Renal cortical epithelial cell (primary cell): ENCODE measurements at places on chromosomes 3 and 15.
A peak's percentile ranks its signal among the peaks of the same experiment; 100 is the strongest.

DNA sequence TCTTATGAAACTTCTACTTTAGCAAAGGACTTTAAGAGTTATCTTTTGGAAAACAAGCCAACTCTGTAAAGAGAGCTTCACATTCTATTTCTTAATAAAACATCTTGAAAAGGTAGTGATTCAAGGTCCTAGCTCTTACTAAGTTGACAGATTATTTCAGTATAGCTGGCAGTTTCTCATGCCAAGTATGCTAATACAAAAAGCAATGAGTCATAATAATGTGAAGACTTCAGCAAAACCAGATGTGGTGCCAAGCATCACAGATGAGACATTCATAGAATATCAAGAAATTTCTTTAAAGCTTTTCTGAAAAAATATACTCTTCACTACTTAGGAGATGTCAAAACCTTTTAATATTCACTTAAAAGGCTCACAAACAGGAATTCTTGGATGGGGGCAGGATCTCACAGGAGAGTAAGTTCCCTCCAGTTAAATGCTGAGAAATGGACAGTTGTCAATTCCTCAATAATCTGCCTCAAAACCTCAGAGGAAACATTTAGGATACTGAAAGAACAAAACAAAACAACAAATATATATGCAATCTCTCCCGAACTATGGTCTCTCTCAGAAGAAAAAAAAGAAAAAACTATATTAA is 45.6 kb downstream of the DCBLD2 start:
- peak; percentile 88 for DNase-seq

GRCh38 chr15:36658898-36659639 is 79.6 kb downstream of the CDIN1 start:
- no peak for DNase-seq

DNA sequence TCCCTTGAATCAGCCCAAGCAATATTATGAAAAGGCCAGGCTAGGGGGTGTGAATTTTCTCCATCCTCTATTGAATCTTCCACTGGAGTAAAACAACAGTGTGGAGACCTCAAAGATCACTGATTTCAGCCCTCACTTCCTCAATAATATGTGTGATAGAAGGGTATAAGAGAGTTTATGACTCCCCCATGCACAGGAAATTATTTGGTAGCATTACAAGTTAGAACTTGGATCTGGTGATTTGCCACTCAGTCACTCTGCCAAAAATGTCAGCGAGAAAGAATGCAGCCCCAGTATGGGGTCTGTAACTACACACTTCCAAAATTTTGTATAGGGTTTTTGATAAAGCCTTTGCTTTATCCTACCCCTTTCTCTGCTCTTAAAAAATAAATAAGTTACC is 81.0 kb upstream of the KCNMB2 start:
- DNase-seq = no peak

DNA sequence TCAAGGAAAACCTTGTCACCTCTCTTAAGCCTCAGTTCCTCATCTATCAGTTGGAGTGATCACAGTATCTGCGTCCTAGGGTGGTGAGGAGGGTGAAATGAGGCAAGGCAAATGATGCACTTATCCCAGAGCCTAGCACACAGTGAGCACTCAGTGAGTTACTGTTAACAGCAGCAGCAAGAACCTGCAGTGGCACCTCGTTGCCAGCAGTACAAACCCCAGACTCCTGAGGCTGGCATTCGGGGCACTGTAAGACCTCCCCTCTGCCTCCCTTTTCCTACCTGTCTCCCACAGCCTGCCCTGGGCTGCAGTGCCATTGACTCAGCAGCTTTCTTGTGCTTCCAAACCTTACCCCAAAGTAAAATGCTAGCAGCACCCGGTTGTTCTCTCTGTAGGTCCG is 82.9 kb upstream of the EIF1B start:
- no peak for DNase-seq

GRCh38 chr3:127014536-127015281 is 31.8 kb downstream of the PLXNA1 start:
- no peak for DNase-seq

GRCh38 chr3:151016478-151016795 is 43.9 kb upstream of the CLRN1 start:
- peak; percentile 7 for DNase-seq

- no peak for DNase-seq
These were observed 144.0 kb upstream of the NANOGP8 start for GRCh38 chr15:35229085-35229484.

DNA sequence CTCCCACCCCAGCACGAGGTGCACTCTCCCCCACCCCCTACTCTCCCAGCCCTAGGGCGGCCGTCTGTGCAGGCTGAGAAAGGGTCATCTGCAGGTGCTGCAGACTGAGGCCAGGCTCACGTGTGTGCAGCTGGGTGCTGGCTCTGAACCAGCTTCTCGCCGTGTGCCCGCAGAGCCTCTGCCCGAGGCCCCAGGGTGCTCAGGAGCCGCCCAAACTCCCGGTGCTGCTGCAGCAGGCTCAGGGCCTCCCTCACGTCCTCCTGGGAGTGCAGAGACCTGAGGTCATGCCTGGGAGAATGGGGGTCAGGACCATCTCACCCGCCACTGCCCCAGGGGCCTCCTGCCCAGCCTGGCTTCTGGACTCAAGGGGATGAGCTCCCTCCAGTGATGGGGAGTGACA is 17.2 kb downstream of the SPTBN5 start:
- DNase-seq = no peak

DNA sequence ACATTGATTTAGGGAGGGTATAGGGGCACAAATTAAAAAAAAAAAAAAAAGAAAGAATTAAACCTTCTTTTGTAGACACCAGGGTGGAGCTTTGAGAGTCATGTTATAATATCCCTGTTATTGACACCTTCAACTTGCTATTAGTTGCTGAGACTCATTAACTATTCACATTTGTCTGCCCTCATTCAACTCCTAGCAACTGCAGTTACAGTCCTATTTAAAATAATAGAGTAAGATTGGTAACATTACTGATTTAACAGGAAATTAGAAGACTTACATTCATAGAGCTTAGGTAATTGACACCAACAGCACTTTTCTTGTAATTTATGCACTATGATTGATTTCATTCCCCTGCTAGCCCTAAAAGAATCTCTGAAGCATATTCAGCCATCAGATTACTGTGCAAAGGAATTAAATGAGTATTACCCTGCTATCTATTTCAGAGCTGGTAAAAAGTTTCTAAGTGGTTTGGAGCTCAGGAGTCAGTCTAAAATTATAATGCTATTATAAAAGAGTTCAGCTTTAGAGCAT is 148.8 kb upstream of the TBL1XR1 start:
- DNase-seq = no peak

GRCh38 chr3:188568736-188569135 is 414.8 kb downstream of the LPP start:
- DNase-seq = no peak

GRCh38 chr3:127792541-127793292 is 29.6 kb downstream of the MGLL start:
- peak; percentile 87 for DNase-seq

DNA sequence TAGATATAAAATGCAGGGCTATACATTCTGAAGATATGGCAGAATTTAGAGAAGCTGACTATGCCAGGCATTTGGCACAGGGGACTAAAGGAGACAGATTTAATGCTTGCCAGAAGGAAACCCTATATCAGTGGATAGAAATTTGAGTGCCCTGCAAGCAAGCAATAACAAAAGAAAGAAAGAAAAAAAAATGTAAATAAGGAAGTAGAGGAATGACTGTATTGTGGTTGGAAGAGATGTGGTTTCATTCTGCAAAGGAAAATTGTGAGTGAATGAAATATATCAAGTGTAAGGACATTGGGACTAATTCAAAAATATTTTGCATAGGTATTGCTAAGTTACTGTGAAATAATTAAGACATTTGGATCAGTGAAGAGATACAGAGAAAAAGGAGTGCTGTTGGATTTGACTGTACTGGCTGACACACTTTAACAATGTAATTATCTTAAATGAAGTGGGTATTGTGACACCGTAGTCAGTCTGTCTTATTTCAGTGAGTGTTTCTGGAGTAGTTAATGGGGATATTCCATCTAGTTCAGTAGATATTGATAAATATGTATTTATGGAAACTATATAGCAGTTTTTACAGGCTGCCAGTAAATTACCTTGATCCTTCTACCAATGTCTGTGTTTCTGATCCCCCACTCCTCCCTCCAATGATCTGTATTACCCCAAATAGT is 418.2 kb downstream of the CNTN4 start:
- no peak for DNase-seq

GRCh38 chr3:45118615-45119071 is 27.5 kb downstream of the CDCP1 start:
- DNase-seq = no peak

GRCh38 chr15:83970295-83970890 is 265.2 kb upstream of the GOLGA6L4 start:
- DNase-seq = no peak

DNA sequence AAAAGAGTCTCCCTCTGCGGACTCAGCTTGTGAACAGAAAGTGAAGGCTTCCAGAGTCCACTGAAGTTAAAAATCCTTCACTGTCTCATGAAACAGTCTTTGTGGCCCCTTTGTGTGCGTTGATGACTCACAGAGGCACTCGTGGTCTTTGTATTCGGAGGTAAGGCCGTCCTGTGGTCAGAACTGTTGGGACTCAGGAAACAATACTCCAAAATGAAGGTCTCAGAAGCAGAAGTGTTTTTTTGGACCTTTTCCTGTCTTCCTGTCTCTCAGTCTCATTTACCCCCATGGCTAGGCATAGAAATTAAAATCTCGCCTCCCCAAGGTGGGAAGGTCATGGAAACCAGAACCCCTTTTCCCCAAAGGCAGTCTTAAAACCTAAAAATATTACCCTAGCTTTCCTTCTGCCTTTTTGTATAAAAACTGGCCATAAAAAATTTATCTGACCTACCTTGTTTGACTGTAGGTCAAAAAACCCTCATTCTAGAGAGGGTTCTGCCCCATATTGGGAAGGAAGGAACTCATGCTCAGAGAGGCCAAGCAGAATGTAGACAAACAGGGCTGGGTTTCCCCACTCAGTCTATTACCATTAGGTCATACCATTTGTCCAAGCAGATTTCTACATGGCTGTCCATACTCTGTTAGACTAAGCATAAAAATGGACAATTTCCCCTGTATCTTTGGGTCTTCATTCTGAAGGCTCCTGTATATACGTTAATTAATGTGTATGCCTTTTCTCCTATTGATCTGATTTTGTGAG is 19.1 kb upstream of the EPB42 start:
- DNase-seq = peak; percentile 43

- peak; percentile 36 for DNase-seq
These were observed 72.3 kb downstream of the CD200R1L start for GRCh38 chr3:112774293-112774926.

DNA sequence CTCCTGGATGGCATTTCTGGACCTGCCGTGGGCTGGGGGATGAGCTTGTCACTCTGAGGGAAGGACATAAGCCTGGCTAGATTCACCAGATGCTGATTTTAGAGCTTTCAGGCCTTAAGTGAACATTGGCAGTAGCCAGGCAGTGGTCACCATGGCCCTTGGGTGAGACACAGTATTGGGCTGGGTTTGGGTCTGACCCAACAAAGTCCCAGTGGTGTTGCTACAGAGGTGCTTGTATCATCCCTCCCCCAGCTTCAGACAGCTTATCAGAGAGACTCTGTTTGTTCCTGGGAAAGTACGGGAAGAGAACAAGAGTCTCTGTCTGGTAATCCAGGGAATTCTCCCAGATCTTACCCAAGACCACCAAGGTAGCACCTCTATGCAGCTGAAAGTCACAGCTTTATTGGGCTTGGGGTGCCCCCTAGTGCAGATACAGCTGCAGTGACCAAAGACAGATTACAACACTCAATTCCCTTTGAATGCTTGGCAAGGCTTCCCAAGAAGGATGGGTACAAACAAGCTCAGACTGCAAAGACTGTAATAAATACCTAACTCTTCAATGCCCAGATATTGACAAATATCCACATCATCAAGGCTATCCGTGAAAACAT is 9.8 kb upstream of the RUVBL1 start:
- peak; percentile 39 for DNase-seq

GRCh38 chr15:96746665-96747064 is 416.2 kb downstream of the NR2F2 start:
- DNase-seq = no peak
